ENCODE measurements at places on chromosomes 5 and 9.

GRCh38 chr5:39473156-39473775, 48.5 kb upstream of the DAB2 start:
- no peak overlapping the region for H3K27ac ChIP-seq
- H3K36me3 ChIP-seq, result no peaks in the 10 kb centered on the region

GRCh38 chr5:169670769-169671525, 33.9 kb downstream of the DOCK2 start:
- peaks cover 66% of the 10 kb centered on the region for H3K36me3 ChIP-seq
- DNase-seq, result no peak
- H3K27me3 ChIP-seq, result no peaks in the 10 kb centered on the region
- peak overlapping the region; percentile 47 for H3K27ac ChIP-seq
- no peak overlapping the region for H3K4me3 ChIP-seq

DNA sequence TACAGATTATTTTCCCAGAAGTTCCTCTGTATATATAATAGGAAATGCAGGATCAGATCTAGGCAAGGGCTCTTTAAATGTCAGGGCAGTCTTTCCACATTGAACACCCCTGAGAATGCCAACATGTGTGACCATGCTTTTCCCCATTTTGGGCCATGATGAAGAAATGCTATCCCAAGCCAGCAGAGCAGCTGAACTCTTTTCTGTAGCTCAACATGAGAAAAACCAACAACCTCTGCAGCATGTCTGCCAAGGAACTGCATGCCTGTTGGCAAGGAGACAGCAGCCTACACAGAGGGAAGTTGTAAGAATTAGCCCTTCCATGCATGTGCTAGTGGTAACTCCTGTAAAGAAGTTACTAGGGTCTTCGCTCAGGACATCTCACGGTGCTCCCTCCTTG, 9.5 kb upstream of the IFNK start:
- no peak overlapping the region for H3K27ac ChIP-seq
- peaks cover 27% of the 10 kb centered on the region for H3K4me1 ChIP-seq
- peaks cover 12% of the 10 kb centered on the region for H3K36me3 ChIP-seq
- no peaks in the 10 kb centered on the region for H3K27me3 ChIP-seq

GRCh38 chr9:29144476-29144875, 1571.2 kb upstream of the C9orf72 start:
- no peaks in the 10 kb centered on the region for H3K36me3 ChIP-seq
- no peak overlapping the region for H3K27ac ChIP-seq
- no peak for DNase-seq
- no peak overlapping the region for H3K4me3 ChIP-seq
- no peaks in the 10 kb centered on the region for H3K4me1 ChIP-seq

DNA sequence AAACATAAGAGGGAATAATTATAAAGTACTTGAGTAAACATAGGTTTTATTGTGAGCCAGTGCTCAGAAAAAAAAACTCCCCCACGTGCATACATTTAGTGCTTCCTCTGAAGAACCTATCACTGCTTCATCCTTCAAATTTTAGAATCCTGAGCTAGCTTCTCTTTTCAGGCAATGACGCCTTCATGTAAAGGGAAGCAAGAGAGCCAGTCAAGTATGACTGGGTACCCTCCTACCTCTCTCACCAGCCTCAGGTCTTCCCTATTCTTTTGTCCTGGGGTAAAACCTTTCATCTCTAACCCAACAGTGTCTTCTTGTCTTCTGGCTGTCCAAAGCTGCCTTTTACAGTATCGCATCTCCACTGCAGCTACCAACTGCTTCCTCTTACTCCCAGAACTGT, 32.0 kb downstream of the PLPP1 start:
- no peaks in the 10 kb centered on the region for H3K27me3 ChIP-seq
- peaks cover 18% of the 10 kb centered on the region for H3K4me1 ChIP-seq
- H3K27ac ChIP-seq, result no peak overlapping the region
- no peak for DNase-seq
- no peaks in the 10 kb centered on the region for H3K36me3 ChIP-seq
